ENCODE measurements at places on chromosomes 1 and 21.

DNA sequence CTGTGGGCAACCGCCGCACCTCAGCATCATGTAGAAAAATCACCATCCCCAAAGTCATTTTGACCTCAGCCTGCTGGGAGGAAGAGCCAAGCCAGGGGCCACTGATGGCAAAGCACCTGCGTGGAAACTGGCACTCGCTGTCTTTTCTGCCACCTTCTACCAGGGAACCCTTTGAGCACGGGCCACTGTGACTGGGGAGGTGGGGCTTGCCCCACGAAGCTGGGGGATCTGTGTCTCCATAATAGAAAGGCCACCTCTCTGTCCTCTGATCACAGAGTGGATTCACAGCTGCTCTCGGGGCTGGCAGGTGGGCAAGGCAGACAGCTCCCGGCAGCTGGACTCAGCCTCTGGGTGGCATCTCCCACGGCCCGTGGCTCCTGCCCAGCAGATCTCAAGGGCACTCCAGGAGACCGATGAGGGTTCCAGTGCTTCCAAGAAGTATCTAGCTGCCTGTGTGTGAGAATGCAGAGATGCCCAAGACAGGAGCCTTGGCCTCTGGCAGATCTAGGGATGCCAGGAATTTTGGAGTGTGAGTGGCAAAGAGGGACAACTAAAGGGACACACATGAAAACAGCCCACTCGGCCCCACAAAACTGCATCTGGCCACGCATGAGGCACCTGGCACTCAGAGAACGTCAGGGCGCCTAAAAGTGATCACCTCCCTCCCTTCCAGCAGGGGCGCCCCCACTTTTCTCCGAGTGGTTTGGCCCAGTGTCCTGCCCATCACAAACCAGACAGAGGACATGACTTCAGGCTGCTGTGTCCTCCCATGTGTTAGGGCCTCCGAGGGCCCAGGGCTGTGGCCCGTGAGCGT lies 102.6 kb downstream of the PDE9A start:
- DNase-seq, result no peak

GRCh38 chr1:155254714-155255242 lies 505 bp downstream of the ENTREP3 start:
- DNase-seq, result no peak

DNA sequence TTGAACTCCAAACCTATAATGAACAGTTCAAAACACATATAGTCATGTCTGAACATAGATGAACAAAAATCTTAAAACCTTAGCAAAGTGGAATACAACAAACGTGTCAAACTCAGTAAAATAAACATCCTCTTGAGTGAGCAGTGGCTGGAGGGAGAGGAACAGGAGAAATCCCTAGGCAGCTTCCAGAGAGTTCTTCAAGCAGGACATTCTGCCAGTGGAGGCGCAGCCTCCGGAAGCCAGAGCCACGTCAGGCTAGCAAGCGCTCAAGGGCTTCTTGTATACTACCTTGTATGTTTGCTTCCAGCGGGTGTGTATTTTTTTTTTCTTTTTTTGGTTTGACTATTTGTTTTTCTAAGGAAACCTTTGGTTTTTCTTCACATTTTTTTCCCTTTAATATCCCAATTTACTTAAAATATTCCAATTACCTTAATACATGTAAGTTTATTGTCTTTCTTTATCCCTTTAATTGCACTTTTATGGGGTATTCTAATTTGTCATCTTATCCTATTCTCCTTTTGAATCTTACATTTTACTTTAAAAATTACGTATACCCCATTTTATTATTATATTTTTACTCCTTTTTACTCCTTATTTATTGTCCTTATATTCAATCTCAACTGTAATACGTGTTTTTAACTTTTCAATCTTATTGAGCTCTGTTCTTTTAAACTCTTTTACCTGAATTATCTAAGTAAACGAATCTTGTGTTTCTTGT lies 42.0 kb downstream of the COLGALT2 start:
- no peak for DNase-seq

GRCh38 chr1:218456444-218456843 lies 111.3 kb downstream of the TGFB2 start:
- DNase-seq, result no peak

GRCh38 chr1:22855668-22856606 lies 116.7 kb downstream of the LACTBL1 start:
- DNase-seq, result no peak

DNA sequence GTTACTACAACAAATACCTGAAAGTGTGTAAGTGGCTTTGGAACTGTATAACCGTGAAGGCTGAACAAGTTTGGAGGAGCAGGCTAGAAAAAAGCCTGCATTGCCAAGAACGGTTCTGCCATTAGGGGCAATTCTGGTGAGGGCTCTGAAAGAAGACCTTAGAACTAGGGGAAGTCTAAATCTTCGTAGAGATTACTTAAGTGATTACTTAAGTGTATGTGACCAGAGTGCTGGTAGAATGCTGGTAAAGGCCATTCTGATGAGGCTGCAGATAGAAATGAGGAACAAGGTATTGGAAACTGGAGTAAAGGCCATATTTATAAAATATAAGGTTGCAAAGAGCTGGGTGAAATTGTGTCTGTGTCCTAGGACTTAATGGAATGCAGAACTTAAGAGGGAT lies 158.0 kb downstream of the CLIC6 start:
- no peak for DNase-seq

GRCh38 chr21:23982546-23982945 lies 1624.7 kb downstream of the MRPL39 start:
- DNase-seq, result no peak

DNA sequence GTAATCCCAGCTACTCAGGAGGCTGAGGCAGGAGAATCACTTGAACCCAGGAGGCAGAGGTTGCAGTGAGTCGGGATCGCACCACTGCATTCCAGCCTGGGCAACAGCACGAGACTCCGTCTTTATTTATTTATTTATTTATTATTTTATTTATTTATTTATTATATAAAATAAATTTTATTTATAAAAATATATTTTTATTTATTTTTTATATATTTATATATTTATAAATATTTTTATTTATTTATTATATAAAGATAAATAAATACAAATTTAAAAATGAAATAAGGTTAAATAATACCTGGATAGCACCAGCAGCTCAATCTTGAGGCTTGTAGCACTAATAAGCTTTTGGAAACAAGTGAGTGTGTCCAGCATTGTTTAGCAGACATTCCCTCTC lies 40.9 kb upstream of the SIM2 start:
- no peak for DNase-seq

- no peak for DNase-seq
Observed at GRCh38 chr1:23609971-23610370, 50.7 kb upstream of the ID3 start.

DNA sequence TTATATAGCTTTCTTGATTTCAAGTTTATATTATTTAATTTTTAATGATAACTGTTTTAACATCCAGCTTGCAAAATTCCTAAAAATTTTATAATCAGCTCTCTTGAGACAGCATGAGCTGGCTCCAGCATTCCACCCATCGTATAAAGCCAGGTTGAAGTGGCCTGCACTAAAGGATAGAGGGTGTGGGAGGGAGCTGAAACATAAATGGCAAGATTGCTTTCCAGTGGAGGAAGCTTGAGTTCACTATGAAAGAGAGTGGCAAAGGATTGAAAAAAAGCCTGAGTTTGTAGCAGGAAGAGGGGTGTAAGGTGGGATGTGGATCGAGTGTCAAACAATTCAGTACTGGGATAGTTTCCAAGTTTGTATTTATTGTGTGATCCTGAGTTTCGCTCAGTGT lies 48.5 kb upstream of the ZNF644 start:
- no peak for DNase-seq

DNA sequence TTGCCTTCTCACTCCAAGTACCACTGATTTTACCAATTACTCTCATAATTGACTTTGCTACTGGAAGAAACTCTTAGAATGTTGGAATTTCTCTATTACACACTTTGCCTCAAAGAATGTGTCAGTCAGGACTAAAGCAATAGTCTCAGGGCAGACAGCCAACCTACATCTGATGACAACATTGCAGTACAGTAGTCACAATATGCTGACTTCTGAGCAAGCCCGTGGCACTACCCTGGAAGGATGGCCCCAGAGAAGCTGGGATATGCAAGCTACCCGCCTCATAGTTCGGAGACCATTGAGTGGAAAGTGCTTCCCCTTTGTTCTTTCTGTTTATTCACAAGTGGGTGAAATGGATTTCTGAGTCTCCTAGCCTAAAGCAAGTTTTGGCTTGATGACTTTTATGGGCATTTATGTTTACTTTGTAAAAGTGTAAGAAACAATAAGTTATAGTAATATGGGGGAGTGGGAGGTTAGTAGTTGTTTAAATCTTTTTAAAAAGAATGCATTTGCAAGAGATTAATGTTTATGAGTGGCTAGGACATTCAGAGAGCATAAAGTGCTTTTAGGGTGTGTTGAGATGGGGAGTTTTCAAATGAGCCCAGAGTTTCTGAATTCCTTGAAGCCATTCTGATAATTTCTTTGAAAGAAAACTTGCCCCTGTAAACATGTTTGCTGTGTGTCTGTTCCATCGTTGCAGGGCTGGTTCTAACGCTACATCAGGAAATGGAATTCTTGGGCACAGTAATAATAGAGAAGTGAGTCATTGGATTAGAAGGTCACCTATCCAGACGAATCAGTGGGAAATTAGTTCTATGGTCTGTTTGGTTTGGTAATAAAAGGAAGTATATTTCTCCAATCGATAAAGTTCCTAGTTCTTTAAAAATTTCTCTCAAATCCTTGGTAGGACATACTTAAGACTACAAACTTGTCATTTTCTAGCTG lies 63.8 kb downstream of the LMO4 start:
- DNase-seq, result no peak

DNA sequence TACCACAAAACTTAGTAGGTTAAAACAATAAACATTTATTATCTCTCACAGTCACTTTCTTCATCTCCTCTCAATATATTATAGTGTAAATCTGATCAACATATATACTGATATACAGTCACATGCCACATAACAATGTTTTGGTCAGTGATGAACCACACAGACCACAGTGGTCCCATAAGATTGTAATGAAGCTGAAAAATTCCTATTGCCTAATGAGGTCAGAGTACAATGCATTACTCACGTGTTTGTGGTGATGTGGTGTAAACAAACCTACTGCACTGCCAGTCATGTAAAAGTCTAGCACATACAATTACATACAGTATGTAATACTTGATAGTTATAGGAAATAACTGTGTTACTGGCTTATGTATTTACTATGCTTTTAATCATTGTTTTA lies 30.1 kb downstream of the OLFML3 start:
- no peak for DNase-seq

GRCh38 chr1:207806531-207807325 lies 54.9 kb downstream of the CD46 start:
- DNase-seq, result no peak

GRCh38 chr1:70092526-70092925 lies 112.9 kb downstream of the LRRC40 start:
- no peak for DNase-seq

GRCh38 chr1:222124602-222125001 lies 382.7 kb upstream of the DUSP10 start:
- no peak for DNase-seq

- no peak for DNase-seq
Observed at GRCh38 chr1:222263791-222264190, 284.1 kb downstream of the HHIPL2 start.

- DNase-seq, result no peak
Observed at GRCh38 chr1:222923506-222923905, 108.7 kb downstream of the DISP1 start.

DNA sequence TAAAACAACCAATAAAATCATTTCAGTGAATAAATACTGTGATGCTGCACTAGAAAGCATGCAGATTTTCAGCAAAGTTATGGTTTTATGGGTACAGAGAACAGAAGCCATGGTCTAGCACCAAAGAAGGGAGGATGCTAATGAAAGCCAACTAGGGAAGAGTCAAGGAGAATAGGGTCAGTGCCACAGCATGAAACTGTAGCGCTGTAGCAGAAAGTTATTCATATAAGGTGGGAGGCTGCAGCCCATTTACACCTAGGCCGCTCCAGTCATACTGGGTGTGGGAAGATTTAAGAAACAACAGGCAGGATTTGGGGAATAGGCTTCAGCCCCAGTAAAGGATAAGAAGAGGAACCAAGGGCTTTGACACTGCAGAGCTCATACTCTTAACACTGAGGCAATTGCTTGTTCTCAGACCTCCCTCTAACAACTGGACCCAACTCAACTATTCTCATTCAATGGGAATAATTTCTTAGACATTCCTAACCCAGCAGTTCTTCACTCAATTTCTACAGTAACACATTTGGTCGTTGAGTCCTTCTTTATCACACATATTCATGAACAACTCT lies 4.4 kb downstream of the IFI16 start:
- DNase-seq, result no peak

GRCh38 chr1:113858418-113858817 lies 13.1 kb downstream of the PTPN22 start:
- DNase-seq, result no peak

GRCh38 chr1:30726773-30727684 lies 3.6 kb upstream of the MATN1 start:
- no peak for DNase-seq
